ENCODE measurements at places on chromosomes 2 and 18. TPM values are rescaled to one million over a fixed set of nuclear protein-coding genes. Genes with fewer than 3 reads are reported as not detected.
A peak's percentile ranks its signal among the peaks of the same experiment; 100 is the strongest.

GRCh38 chr18:76167845-76168621 is 327.0 kb downstream of the ZNF516 start:
- no peak for DNase-seq

- no peak for DNase-seq
Measured at GRCh38 chr18:13379930-13380690, 161.6 kb downstream of the LDLRAD4 start.

GRCh38 chr18:23810396-23810795 is 121.1 kb downstream of the LAMA3 start:
- DNase-seq = peak; percentile 20

DNA sequence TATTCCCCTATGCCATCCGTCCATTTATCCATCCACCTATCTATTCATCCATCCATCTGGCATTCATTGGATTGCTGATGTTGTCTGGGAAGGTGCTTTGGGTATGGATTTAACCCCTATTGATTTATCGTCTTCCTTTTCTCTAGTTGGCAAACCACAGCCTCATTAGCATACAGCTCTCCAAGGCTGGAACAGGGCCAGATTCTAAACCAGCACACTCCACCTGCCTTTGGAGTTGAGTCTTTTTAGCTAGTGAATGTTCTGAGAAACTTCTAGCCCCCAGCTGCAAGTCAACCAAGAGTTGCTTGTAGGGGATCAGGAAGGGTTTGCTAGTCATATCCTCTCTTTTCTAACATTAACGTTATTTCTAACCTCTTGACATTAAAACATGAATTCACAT is 90.7 kb downstream of the NRP2 start:
- no peak for DNase-seq

DNA sequence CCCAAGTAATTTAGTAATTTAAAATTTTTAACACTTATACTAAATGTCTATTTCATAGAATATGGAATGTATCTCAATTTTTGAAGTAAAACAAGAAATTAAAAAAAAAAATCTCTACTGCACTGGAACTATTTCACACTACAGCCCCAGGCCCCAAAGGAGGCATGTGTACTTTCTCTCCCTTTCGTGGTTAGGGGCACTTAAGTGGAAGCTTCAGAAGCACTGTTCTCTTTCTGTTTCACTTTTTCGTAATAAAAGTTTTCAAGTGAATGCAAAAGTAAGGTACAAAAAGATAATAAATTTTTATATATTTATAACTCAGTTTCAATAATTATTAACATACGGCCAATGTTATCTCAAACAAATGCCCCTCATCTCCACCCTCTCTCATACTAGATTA is 123.8 kb upstream of the STON1 start:
- DNase-seq = no peak

- DNase-seq = no peak
Measured at GRCh38 chr2:235534678-235535422, 41.0 kb downstream of the AGAP1 start.

DNA sequence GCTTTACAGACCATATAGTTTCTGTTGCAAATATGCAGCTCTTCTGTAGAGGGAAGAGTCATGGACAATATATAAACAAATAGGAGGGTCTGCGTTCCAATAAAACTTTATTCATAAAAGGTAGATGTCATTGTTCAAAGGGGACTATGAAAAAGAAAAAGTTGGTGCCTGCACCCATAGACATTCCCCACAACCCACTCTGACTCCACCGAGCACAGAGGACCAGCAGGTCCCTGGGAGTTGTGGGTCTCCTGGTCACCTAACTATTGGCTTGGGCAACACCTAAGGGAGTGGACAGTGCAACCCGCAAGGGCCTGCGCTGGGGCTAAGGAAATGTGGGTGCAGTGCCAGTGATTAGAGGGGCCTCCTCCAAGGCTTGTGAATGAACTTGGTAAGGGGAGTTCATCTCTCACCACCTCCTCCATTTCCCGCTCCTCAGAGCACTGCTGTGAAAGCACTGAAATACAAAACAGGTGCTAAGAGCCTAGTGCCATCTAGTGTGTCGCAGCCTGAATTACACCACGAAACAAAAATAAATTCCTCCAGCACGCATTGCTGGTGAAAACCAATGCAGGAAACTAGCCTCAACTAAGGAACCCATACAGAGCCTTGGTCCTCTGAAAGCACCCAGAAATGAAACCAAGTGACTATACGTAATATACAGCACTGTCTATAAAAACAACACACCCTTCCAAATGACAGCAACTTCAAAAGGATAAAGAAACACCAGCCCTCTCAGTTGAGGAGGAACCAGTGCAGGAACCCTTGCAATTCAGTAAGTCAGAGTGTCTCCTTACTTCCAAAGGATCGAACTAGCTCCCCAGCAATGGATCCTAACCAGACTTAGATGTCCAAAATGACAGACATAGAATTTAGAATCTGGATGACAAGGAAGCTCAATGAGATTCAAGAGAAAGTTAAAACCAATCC is 166.6 kb downstream of the RNF144A start:
- no peak for DNase-seq

DNA sequence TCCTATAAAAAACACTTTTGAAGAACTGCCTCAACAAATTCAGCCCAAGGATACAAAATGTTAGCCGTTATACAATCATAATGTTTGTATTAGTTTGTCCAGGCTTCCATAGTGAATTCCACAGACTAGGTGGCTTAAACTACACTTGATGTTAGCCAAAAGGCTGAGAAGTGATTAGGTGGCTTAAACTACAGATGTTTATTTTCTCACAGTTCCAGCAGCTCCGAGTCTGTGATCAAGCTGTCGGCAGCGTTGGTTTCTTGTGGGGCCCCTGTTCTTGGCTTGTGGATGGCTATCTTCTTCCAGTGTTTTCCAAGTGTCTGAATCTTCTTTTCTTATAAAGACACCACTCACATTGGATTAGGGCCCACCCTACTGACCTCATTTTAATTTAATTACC is 31.5 kb upstream of the MFF start:
- DNase-seq = no peak

DNA sequence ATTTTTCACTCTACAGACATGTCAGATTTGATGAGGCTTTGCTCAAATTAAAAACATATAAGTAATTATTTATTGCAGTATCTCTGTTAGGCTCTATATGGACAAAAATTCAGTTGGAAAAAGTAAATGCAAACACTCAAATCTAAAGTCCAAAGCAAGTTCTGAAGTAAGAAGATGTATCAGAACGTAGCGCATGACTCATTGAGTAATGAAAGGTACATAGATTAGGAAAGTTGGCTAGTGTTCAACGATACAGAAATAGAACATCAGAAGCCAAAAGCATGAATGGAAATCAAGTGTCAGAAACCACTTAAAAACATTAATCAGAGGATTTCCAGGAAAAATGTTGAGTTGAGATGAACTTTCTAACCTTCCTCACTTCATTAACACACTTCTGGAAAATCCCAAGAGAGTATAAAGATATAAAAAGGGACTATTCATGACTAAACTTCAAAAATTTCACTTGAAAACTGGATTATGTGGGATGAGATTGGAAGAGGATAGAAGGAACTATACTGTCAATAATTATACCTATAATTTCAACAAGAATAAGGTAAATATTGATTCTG is 494.1 kb downstream of the LRRTM4 start:
- peak; percentile 48 for DNase-seq

DNA sequence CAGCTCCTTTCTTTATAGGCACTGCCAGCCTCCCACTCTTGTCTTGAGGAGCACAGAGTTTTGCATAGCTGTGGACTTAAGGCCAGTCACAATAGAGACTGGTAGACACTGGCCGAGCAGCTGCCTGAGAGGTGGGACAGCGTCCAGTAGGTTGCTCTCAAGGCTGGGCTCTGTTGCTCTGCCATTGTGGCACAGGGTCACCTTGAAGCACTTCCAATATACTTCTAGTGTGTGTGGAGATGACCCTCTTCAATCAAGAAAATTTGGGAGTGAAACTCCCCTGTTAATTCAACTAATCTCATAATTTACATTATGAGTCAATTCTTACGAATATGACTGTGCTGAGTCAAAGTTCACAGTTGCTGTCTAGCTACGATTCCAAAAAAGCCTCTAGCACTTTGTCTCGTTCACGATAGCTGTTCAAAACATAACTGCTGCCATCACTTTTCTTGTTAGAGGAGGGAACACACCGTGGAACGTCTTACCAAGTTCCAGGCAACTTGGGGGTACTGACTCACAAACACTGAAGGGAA is 636.2 kb downstream of the EPHA4 start:
- no peak for DNase-seq

DNA sequence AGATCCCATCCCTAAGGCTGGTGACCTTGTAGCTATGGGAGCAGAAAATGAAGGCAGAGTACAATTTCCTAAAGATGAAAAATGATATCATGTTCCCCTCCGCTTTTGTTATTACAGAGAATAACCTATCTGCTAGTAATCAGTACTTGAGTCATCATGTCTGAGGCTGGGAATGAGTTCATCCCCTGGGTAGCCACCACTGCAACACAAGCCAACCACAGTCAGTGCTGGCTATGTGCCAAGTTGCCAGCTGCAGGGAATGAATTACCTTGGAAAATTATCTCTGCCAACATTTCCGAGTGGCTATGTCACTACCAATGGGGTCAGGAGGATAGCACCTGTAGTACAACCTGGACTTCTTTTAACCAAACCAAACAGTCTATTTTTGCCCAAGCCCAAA is 1094.7 kb upstream of the DDX18 start:
- DNase-seq = no peak

GRCh38 chr18:35851286-35851970 is 121.1 kb upstream of the RMP24 start:
- no peak for DNase-seq

DNA sequence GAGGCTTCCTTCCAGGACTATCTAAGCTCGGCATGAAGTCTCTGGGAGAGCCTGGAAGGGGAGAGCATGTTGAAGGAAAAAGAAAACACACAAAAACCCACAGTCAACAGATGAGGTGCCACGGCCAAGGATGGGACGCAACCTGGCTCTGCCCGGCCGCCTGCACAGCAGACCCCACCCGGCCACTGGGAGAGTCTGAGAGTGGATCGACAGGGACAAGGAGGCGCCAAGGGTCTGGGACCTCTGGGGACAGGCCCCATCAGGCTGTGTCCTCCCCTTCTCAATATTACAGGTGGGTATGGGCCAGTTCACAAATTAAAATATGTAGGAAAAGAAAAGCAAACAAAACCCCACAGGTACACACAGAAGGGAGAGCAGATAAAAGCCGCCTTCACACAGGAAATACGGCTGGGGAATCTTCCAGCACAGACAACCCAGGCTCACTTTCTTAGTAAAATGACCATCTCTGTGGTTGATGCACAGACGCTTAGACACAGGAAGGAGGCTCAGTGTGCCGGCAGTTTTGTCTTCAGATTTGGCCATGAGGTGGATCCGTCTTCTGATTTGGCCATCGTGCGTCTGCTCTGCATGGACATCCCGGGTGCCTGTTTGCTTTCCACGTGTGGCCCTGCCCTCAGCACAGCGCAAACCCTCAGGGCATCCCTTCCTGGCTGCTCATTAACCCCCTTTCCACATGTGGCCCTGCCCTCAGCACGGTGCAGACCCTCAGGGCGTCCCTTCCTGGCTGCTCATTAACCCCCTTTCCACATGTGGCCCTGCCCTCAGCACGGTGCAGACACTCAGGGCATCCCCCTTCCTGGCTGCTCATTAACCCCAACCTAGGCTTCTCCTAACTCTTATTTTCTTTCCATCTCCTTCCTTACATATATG is 138.4 kb downstream of the EIPR1 start:
- no peak for DNase-seq

GRCh38 chr2:159375241-159375640 is 88.7 kb upstream of the WDSUB1 start:
- no peak for DNase-seq

- DNase-seq = no peak
Measured at GRCh38 chr2:117963446-117963845, 50.4 kb downstream of the CCDC93 start.

GRCh38 chr2:9646196-9647030 is 15.6 kb upstream of the YWHAQ start:
- peak; percentile 22 for DNase-seq

- DNase-seq = no peak
Measured at GRCh38 chr18:44458777-44459176, 221.9 kb upstream of the SETBP1 start.

GRCh38 chr2:27123302-27124150 is at the start of gene ABHD1:
ABHD1 (plus strand) TSS chr2:27123815; CDS start chr2:27123949, 134 bp downstream.
- DNase-seq = peak; percentile 69

- peak; percentile 39 for DNase-seq
Measured at GRCh38 chr2:121810959-121811853, 55.8 kb downstream of the TSN start.

DNA sequence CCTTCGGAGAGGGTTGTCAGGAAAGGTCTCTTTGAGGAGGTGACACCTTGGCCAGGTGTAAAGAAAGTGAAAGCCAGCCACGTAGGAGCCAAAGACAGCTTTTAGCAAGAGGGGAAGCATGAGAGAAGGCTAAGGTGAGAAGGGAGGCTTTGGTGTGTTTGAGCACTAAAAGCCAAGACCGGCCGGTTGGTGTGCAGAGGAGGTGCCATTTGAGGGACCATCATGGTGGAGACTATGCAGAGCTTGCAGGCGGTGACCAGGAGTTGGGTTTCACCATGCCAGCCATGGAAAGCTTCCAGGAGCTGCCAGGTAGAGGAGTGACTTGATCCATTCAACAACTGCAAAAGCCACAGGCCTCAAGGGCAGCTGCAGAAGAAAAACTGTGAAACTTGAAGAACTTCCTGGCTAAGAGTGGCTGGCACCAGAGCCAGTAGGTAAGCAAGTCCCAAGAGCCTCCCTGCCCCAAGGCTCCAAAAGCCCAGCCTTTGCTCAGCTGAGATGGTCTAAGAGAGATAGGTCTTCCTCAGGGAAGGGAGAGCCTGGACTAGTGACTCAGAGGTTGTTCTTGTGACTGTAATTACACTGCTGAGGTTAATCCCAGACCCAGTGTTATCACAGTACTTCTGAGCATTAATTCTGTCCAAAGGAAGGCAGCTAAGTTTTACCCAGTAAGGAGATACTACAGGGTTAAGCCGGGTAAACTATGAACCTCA is 319.0 kb downstream of the BCL11A start:
- no peak for DNase-seq

DNA sequence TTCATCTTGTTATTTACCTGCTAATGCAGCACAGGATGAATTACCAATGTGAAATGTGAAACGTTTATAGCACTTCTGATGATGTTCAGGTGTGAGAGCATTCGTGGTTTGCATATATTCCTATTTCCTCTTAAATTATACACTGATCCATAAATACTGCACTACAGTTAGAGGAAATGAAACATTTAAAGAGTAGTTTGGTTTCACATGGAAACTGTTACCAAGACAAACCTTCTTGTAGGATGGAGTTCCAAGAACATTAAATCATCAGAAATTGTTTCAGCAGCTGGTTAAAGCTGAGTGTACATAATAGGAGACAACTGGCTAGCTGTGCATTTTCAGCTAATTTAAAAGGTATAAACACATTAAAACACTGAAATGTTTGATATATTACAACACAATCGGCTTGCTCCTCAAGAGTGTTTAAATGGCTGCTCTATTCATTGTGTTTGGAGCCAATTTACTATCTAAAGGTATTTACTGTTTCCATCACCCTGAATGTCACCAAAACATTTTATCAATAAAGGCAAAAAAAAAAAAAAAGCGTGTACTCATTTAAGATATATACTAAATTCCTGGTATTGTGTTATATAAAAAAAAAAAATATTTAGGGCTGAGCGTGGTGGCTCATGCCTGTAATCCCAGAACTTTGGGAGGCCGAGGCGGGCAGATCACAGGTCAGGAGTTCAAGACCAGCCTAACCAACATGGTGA is 100.6 kb downstream of the DYM start:
- no peak for DNase-seq

Gene PER2
- 188 TPM for total RNA-seq

Gene NTSR2
- total RNA-seq = not detected

Gene CDH19
- 2.9 TPM for total RNA-seq

Gene SMC6
- 17.5 TPM for total RNA-seq

Gene CCDC68
- 90.5 TPM for total RNA-seq

Gene BOLL
- total RNA-seq = not detected

Gene IL36RN
- total RNA-seq = not detected

Gene IL36G
- total RNA-seq = not detected

Gene CAPN14
- not detected for total RNA-seq

Gene RNF138
- 13.8 TPM for total RNA-seq
